GM06990 (cell line): ENCODE measurements at places on chromosomes 16 and 17.

- no peak for DNase-seq
Observed at GRCh38 chr17:45160447-45161287, 1.0 kb upstream of the HEXIM2 start.

DNA sequence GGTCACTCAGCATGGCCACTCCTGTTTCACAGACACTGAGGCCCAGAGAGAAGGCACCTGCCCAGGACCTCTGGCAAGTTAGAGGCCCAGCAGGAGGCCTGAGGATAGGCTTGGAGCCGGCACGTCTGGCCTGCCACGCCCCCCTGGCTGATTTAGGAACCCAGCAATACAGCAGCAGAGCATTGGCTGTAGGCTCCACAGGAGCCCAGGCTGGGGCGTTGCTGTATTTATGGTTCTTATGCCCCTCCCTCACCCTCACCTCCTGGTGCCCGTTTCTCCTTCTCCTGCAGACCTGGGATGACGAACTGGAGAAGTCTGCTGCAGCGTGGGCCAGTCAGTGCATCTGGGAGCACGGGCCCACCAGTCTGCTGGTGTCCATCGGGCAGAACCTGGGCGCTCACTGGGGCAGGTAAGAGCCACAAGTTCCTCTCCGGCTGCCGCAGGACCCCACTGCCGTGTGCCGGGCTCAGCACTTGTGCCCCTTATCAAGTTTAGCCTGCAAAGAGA lies 25.8 kb downstream of the CRISPLD2 start:
- DNase-seq, result no peak

DNA sequence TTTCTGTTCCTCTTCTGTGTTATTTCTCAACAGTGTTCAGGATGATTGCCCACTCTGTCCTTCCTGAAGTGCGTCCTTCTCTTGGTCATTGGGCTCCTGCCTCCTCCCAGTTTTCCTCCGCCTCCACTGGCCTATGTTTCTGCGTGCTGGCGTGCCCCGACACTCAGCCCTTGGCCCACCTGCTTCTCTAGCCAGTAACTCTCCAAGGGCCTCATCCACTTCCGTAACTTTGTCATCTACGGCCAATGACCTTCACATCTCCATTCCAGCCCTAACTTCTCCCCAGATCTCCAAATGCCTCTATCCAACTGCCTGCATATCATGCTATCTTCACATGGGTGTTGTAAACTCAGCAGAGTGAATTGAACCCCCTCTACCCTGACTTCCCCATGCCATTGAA lies 39.6 kb upstream of the RPL38 start:
- no peak for DNase-seq

GRCh38 chr17:48175692-48176470 lies 68.3 kb downstream of the SNX11 start:
- no peak for DNase-seq

DNA sequence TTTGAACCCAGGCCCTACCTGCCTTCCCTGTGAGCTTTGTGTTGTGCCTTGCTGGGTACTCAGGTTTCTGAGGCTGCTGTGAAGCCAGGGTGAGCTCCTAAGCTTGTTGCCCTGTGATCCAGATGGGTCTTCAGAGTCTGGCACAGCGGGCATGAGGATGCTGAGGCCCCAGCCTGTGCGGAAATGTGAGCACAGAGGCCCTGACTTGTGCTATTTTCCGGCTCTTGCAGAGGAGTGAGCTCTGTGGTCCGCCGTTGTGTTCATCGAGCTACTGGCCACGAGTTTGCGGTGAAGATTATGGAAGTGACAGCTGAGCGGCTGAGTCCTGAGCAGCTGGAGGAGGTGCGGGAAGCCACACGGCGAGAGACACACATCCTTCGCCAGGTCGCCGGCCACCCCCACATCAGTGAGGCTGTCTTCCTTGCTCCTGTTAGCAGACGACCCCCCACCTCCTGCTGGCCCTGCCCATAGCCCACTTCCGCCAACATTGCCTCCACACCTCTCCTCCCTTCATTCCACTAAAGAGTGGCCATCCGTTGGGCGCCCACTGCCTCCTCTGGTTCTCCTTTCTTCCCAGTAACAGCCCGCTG lies 2.7 kb downstream of the PHKG2 start:
- DNase-seq, result no peak

GRCh38 chr16:12484972-12485371 lies 318.7 kb downstream of the CPPED1 start:
- DNase-seq, result no peak

- no peak for DNase-seq
Observed at GRCh38 chr17:17623904-17624303, 32.4 kb upstream of the PEMT start.

DNA sequence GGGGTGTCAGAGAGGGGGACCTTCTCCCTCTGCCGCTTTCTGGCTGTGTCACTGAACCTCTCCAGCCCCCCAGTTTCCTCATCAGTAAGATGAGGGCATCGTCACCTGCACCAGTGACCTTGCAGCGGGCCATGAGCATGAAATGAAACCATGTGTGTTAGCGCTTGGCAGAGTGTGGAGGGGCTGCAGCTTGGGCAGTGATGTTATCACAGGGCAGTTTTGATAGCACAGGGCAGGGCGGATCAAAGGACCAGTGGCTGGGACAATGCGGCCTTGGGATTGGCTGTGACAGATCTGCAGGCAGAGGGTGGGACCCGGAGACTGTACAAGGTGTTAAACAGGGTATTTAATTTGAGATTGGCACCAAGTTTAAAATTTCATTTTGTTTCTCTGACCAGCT lies 38.9 kb upstream of the NAT9 start:
- DNase-seq, result no peak

DNA sequence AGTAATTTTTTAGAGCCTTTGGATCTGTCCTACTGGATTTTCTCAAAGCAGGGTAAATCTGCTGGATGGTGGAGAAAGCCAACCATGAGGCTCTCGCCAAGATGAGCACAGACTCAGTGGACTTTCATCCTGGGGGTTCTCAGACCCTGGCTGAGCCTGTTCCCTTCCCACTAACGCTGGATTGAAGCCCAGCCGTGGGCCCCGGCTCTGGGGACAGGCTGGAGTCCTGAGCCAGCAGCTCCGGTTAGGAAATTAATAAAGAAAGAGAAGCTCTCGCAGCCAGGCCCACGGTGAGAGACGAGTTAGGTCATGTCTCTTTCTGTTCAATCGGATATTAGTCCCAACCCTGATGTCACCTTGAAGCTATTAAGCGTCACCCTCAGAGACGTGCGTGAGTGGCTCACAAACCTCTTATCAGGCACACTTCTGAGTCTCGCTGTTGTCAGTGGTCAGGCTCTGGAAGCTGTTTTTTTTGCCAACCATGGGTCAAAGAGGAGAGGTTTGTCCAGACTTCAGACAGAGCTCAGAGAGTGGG lies 27.1 kb downstream of the MEOX1 start:
- no peak for DNase-seq

GRCh38 chr16:57534337-57534880 lies 2.0 kb downstream of the CCDC102A start:
- DNase-seq, result no peak

GRCh38 chr17:27180322-27180721 lies 113.6 kb upstream of the WSB1 start:
- no peak for DNase-seq

DNA sequence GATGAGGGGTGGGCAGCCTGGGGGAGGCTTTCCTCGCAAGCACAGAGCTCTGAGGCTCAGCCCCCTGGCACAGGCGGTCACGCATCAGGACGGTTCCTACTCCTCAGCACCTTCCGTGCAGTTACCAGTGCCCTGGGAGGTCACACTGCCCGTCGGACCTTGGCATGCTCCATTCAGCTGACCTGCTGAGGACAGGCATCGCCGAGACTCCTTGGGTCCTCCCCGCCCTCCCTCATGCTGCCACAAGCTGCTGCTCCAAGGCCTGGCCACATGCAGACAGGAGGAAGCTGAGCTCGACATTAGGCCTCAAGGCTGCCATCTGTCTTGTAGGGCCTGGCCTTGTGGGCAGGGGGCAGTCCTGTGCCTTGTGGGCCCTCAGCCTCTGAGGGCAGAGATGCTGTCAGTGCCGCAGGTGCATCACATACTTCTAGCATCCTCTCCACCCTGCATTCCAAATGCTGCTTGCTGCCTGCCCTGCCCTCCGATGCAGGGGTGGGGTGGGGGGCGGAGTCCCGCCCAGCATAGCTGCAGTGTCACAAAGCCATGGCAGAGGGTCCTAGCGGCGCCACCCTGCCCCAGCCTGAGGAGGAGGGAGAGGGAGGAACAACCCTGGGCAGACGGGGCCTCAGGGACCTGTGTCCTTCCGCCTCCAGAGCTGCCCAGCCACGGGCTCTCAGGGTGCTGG lies 9.3 kb downstream of the C16orf90 start:
- no peak for DNase-seq

- no peak for DNase-seq
Observed at GRCh38 chr16:48918520-48919258, 308.7 kb upstream of the N4BP1 start.

GRCh38 chr16:11621539-11621919 lies 34.8 kb upstream of the LITAF start:
- no peak for DNase-seq

GRCh38 chr17:40417258-40417608 lies 463 bp downstream of the TOP2A start:
- DNase-seq, result no peak

DNA sequence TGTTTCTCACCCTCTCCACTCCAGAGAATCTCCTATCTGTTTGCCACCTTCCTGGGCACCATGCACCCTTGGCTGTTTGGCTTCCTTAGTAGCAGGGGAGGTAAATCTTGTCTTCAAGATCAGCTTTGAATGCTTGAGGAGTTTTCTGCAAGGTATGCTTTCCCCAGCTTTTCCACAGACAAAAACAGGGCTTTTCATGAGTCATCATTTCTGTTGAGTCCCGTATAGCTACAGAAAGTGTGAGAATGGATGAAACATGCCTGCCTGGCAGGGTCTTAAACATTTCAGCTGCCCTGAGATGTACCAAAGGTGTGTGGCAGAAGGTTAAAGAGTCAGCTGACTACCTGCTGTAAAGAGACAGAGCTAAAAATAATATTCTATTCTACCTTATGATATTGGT lies 875.2 kb upstream of the EEF2KMT start:
- no peak for DNase-seq

GRCh38 chr16:86227041-86227440 lies 283.3 kb upstream of the FOXF1 start:
- DNase-seq, result no peak
